ENCODE measurements at places on chromosomes 16 and 17.
A peak's percentile ranks its signal among the peaks of the same experiment; 100 is the strongest.

DNA sequence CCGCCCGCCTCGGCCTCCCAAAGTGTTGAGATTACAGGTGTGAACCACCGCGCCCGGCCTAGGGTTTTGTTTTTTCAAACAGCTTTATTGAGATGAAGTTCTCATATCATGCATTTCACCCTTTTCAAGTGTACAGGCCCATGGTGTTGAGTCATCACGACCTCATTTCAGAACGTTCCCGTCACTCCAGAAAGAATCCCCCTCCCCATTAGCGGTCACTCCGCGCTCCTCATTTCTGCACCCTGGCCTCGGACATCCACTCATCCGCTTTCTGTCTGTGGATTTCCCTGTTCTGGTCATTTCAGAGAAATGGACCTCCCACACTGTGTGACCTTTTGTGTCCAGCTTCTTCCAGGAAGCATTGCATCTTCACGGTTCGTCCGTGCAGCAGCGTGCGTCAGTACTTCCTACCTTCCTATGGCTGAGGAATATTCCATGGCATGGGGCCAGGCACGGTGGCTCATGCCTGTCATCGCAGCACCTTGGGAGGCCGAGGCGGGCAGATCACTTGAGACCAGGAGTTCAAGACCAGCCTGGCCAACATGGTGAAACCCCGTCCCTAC, 135.2 kb upstream of the GSE1 start:
- no peak for DNase-seq

- no peak for DNase-seq
Measured at GRCh38 chr17:13957636-13958035, 111.7 kb upstream of the COX10 start.

GRCh38 chr16:1785846-1786170, 3.0 kb downstream of the NUBP2 start:
- DNase-seq: no peak

DNA sequence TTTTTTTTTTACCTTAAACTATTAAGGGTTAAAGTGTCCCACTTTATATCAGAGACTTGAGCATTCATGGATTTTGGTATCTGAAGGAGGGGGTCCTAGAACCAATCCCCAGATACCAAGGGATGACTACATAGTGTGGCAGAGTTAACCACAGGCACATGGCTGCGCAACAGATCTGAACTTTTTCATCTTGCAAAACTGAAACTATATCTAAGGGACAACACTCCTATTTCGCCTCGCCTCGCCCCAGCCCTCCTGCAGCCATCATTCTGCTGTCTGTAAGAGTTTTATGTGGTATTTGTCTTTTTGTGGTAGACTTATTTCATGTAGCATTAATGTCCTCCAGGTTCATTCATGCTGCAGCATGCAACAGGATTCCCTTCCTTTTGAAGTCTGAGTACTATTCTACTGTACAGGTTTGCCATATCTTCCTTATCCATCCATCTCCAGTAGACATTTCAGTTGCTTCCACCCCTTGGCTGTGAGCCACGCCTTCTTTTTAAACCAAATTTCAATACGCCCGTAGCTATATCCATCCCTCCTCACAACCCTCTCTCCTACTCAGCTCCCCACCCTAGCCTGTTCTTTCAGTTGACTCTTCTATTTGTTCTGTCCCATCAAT, 53.2 kb downstream of the AMFR start:
- DNase-seq: no peak

GRCh38 chr17:35727635-35728034, 3.8 kb upstream of the RASL10B start:
- DNase-seq: no peak

DNA sequence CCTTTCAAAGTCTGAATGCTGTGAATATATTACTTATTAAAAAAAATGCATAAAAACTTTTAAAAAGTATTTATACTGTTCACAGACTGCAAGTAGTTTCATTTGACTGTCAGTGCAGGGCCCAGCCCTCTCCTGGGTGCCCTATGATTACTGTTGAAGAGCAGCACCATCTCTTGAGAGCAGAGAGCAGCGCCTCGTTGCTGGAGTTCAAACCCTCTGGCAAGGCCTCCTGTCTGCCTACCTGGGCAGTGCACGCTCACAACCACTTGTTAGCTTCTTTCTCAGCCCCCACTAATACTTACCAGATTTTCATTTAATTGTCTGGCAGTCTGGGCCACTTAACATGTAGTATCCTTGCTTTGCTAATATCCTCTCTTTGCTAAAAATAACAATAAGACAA, 233.4 kb downstream of the PHKB start:
- DNase-seq: no peak

DNA sequence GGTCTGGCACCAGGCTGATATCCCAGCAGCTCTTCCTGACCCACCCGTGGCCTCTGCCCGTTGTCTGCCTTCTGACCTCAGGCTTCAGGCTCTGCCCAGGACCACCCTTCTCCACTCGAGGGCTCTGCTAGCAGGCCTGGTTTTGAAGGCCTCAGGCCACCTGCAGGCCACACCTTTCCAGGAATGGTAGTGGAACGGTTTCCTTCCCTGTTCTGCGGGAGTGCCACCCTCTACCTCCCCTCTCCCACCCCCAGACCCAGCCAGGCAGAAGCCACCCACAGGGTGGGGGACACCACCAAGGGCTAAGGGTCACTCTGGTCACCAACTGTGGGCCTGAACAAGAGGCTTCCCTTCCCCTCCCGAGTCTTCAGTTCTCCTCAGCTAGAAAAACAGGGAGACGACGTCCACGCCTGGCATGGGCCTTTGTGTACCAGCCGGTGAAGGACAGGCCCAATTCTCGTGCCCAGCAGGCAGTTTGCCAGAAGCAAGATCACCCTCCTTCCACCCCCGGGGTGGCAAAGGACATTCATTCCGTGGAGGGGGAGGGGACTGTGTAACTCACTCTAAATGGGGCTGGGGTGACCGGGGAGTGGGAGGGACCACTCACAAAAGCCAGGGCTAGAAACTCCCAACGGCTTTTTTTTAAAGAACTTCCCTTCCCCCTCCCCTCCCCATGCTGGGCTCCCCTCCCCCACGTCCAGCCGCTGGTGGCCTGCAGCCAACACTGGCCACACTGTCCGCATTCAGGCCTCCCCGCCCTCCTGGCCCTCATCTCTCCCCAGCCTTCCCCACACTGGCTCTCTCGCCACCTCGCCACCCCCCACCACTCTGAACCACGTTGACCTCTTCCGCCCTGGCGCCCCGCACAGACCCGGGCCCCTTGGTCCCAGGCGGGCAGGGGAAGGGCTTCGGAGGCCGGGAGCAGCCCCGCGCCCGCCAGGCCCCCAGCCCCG, 7.7 kb downstream of the CBX4 start:
- no peak for DNase-seq

DNA sequence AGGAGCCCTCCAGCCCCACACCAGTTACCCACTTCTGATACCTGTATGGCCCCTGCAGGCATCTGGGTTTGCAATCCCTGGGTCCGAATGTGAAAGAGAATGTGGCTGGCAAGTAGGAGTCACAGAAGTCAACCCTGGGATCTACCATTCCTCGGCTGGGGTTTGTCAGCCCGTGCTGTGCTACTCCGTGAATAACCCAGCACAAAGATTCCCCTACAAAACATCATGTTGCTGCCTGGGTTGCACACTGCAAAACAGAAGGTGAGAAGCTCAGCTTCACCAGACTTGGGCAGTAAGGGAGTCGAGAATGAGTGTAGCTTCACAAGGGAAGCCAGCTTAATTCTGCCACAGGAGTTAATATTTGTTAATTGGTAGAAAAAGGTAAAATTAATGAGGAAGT, 137.1 kb downstream of the ZFHX3 start:
- DNase-seq: no peak

- DNase-seq: no peak
Measured at GRCh38 chr17:72706396-72706981, 386.0 kb downstream of the SLC39A11 start.

GRCh38 chr17:35373534-35373983, at the start of gene SLFN11:
SLFN11 (minus strand) TSS chr17:35373621; CDS start chr17:35363807, 9,814 bp downstream.
- DNase-seq: peak; percentile 58

- DNase-seq: no peak
Measured at GRCh38 chr17:73595931-73596330, 48.3 kb downstream of the SDK2 start.

- no peak for DNase-seq
Measured at GRCh38 chr16:89295915-89296314, 78.4 kb downstream of the ZNF778 start.

DNA sequence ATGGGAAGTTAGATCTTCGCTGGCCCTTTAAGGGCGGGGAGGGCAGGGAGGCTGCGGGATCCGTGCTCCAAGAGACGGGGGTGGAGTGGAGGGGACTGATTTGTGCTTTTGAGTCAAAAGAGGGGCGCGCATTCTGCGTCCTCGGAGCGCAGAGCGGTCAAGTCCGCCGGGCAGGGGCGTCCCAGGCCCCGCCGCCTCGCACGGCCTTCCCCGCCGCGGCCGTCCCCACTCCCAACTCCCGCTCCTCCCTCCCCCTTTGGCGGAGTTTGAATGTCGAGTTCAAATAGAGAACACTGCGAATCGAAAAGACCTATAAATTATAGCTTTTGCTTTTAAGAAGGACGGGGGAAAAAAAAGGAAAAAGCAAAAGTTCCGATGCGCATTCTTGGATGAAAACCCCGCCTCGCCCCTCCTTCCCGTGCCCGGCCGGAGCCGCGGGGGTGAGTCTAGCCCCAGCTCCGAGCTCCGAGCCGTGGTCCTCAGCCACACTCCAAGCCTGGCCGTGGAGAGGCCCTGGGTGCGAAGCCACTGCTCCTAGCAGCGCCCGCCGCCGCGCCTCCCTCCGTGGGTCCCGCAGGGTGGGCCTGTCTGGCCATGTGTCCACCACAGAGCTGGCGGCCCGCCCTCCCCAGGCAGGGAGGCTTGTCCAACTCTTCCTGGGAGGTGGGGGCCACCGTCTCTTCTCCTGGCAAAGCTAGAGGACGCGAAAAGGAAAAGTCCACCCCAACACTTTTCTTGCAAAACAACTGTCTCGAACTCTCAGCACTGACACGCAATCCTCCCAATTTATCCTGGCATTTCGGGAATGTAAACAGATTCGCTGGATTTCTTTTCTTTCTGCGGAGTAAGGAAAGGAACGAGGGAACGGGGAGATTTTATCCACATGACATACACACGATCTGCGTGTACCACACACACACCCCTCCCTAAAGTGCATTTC, 3.6 kb downstream of the CBX8 start:
- DNase-seq: no peak

- no peak for DNase-seq
Measured at GRCh38 chr16:26569793-26570192, 496.9 kb upstream of the C16orf82 start.

- no peak for DNase-seq
Measured at GRCh38 chr16:56608876-56609462, 585 bp downstream of the MT2A start.

- DNase-seq: no peak
Measured at GRCh38 chr17:74768069-74768762, 7.9 kb downstream of the NAT9 start.

DNA sequence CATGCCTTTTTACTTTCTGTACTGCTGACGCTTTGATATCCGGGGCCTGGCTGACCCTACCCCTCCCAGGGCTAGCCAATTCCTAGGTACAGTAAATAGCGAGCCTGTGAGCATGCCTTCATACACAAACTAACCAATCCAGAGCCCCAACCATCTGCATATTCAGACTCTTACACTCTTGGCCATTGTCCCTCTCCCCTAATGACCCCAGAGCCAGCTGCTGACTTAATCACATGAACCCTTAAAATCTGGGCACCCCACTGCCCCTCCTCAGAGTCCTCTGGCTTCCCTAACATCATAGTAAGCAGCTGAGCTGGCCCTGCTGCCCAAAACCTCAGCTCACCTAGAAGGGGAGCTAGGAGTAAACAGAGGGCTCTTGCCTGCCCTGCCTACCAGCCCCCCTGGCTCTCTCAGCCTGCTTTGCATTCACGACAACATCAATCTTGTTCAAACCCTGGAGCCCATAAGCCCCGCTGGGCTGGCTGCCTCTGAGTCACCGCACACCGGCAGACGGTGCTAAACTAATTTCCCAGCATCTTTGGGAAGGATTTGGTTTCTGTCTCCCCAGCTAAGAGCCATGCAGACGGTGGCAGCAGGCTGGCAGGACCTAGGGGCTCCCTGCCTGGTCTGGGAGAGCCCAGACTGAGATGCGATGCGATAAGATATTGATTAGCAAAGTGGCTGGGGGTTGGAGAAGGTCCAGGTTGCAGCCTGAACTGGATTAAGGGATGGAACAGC, 63.2 kb downstream of the CLEC19A start:
- DNase-seq: no peak

DNA sequence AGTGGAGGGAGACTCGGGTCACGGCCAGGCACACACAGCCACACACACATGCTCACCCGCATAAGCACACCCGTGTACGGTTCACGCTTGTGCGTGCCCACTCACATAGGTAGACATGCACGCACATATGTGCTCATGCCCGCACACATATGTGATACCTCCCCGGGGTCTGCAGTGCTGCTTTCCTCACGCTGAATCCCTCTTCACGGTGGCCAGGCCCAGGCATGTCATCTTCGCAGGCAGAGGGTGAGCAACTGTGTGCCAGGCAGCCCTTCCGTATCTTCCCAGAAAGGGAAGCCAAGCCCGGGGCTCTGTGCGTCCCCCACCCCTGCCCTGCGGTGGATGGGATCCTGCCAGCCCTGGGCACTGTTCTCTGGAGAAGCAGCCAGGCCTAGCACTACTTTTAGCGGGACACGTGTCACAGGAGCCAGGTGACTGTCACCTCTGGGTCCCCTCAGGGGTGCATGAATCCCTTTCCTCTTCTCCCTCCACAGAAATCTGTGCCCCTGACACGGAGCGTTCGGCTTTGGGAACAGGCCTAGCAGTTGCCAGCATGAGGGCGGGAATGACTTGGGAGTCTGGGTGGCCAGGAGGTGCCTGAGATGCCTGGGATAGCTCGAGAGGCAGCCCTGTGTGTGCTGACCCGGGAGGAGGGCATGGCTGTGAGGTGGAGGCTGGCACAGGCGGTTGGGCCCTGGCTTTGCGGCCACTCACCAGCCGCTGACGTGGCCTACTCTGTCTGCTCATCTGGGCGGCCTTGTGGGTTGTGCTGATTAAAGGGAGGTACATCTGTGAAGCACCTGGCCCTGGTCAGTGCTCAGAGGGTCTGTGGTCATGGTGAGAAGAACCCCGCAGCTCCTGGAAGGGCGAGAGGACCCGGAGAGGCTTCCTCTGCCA, 47.5 kb downstream of the BAIAP2 start:
- DNase-seq: no peak

DNA sequence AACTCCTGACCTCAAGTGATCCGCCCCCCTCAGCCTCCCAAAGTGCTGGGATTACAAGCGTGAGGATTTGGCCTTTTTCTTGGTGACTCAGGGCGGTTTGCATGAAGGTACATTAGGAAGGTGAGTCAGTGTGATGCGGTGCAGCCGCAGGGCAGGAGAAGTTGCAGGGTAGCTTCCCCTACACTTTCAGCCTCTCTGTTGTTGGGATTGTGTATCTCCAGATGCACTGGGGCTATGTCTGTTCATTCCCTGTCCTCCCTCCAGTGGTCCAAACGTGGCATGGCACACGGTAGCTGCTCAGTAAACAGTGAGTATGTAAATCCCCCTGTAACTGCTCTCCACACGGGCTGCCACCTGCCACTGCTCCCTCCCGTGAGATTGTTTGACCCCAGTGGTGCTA, 109.1 kb upstream of the CDC42EP4 start:
- DNase-seq: no peak
